ENCODE measurements at places on chromosomes 2 and 18.

DNA sequence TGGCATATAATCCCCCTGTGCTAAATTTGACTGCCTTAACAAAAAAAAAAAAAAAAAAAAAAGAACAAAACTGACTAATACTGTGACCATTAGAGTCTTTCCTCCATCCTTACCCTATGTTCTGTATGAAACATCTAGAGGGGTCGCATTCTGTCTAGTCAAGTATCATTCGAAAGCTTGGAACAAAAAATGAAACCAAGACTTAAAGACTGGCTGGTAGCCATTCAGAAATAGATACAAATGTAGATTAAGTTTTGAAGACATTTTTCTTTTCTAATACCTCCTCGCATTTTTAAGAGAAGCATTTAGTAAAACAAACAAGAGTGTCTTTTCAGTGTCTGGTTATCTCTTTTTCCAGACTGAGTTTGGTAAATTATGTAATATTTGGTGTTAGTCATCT, 66.7 kb downstream of the SPATS2L start:
- DNase-seq: no peak

DNA sequence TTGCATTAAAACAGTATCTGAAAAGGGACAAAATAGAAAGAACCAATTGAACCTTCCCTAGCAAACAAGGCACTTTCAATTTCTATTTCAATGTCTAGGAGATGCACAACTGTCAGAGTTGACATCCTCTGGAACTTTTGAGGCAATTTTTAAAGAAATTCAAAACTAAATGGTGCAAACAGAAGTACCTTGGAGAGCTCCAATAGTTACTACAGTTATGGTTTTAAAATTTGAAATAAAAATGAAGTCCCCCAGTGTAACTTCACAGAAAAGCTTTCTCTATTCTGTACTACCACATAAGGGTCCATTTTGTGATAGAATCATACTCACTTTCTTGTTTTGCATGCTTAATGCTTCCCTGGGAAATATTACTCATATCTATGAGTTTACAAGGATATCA, 162.1 kb downstream of the KCNH7 start:
- no peak for DNase-seq

GRCh38 chr2:151280271-151280670, 9.2 kb downstream of the NMI start:
- DNase-seq: no peak

GRCh38 chr2:219624565-219624964, 2.9 kb upstream of the SLC4A3 start:
- DNase-seq: no peak

DNA sequence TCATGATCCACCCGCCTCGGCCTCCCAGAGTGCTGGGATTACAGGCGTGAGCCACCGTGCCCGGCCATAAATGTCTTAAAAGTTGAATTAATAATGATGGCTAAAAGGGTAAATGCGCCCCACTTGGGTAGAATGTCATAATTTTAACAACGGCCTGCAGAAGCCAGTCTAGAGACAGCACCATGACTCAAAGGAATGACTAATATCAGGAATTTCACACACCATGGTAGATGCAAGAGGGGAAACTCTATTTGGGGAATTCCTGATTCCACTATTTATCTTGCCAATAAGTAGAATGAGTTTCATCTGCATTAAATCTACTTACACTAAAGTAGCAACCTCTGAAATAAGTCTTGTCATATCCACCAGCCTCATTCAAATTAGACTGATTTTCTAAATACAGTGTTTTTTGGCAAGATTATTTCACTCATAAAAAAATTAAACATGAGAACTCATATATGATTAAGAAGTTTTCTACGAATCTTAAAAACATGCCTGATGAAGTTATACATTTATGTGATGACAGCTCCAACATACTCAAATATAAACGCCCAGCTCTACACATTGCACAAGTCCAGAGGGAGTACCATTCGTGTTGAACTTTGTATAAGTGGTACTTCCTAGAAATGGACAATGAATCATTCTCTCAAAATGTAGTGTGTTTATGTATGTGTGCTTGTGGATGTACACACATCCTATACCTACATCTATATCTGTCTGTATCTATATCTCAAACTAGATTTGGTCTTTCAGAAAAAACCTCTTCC, 309.7 kb downstream of the IRS1 start:
- DNase-seq: no peak

Data from activated T-cell treated with anti-CD3 and anti-CD28 coated beads, Interleukin-2, amount 50 U/mL, for 24 hours (primary cell).